ENCODE measurements at places on chromosomes 4 and X. TPM values are rescaled to one million over a fixed set of nuclear protein-coding genes. Genes with fewer than 3 reads are reported as not detected.

DNA sequence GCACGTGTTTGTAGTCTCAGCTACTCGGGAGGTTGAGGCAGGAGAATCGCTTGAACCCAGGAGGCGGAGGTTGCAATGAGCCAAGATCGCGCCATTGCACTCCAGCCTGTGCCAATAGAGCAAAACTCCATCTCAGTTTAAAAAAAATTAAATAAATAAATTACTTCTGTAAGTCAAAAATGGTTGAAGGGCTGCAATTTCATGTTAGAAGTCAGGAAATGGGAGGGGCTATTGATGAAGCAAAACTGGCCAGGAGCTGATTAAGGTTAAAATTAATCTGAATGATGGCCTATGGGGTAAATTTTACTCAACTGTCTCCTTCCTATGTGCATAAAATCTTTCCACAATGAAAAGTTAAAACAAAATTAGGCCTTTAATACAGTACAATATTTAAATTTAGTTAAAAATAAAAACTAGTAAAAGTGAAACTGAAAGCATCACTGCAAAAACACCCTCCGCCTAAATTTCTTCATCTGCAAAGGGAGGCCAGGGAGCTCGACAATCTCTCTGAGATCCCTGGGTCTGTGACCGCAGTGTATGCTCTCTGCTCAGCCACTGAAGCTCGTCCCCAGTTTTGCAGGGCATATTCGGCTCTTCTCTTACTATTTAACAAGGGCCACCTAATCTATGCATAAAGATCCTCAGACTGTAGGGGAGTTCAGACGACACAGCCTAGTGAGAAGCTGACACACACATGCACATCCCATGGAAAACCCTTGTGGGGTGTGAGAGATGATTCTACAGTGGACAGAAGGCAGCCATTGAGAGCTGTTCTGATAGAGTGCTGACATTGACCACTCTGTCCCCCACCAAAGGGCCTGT lies 57.2 kb downstream of the IRF2 start:
- H3K27ac ChIP-seq, result no peak overlapping the region
- H3K27me3 ChIP-seq, result no peaks in the 10 kb centered on the region
- no peak for DNase-seq
- no peak overlapping the region for H3K4me3 ChIP-seq
- peaks cover 13% of the 10 kb centered on the region for H3K4me1 ChIP-seq
- H3K36me3 ChIP-seq, result no peaks in the 10 kb centered on the region

DNA sequence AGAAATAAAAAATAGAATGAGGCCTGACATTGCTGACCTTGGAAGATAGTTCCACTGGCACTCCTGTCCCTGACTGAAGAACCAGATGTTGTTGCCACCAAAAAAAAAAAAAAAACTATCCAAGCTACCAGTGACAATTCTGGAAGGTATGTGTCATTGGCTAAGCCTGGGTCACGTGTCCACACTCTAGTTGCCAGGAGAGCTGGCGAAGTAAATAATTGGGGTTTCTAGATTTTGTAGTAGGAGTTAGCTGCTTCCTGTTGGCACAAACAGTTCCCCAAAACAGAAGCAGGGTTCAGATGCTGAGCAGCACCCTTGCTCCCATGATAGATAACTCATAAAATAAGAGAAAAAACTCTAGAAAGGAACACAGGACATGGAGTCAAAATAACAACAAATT lies 20.5 kb downstream of the MND1 start:
- DNase-seq, result no peak
- peaks cover 7% of the 10 kb centered on the region for H3K36me3 ChIP-seq
- H3K27me3 ChIP-seq, result no peaks in the 10 kb centered on the region
- no peak overlapping the region for H3K27ac ChIP-seq
- no peak overlapping the region for H3K4me3 ChIP-seq

DNA sequence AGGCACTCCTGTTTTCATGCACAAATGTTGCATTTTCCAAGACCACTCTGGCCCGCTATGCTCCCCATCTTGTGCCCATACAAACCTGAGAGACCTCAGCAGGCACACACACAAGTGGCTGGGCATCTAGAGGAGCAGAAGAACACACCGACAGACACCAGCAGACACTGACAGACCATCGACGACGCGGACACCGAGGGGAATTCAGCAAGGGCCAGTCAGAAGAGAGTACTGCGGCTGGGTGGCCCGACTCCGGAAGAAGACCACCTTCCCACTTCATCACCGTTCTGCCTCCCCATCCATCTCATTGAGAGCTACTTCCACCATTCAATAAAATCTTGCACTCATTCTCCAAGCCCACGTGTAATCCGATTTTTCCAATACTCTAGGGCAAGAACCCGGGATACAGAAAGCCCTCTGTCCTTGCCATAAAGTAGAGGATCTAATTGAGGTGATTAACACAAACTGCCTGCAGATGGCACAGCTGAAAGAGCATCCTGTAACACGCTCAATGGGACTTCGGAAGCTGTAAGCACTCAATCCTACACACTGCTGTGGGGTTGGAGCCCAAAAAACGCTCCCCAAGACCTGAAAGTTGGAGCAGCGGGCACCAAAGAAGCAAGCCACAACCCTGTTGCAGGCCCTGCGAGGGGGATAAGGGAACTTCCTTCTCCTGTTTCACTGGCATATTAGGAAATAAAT lies 780.9 kb downstream of the ARAP2 start:
- DNase-seq, result peak; percentile 39
- H3K4me3 ChIP-seq, result no peak overlapping the region
- no peaks in the 10 kb centered on the region for H3K36me3 ChIP-seq
- no peak overlapping the region for H3K27ac ChIP-seq

DNA sequence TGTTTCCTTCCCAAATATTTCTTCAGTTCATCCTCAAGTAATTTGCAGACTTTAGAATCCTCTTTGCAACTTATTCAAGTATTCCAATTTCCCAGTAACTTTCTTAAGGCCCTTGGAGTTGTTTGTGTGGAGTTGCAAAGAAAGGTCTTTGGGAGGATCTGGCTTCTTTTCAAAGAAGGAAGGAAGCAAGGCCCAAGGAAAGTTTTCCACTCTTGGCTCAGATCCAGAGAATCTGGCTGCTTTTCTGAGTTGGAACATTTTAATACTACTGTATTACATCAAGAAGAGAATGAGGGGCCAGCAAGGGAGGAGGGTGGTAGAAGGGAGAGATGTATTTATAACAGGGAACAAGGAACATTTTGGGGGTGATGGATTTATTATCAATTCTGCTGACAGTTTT lies 10.5 kb downstream of the CDX4 start:
- DNase-seq, result no peak
- H3K4me1 ChIP-seq, result no peaks in the 10 kb centered on the region
- no peaks in the 10 kb centered on the region for H3K27me3 ChIP-seq

DNA sequence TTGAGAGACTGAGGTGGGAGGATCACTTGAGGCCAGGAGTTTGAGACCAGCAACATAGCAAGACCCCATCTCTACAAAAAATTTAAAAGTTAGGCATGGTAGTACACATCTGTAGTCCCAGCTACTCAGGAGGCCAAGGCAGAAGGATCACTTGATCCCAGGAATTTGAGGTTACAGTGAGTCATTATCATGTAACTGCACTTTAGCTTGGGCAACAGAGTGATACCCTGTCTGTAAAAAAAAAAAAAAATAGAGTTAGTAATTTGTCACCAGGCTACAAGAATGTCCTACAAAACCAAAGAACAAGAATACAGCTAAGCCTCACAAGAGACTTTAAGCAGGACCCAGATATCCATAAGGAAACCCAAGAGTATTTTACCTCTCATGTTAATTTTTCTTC lies 27.0 kb upstream of the RAB28 start:
- no peak overlapping the region for H3K4me3 ChIP-seq
- peaks cover 9% of the 10 kb centered on the region for H3K4me1 ChIP-seq
- H3K27ac ChIP-seq, result no peak overlapping the region
- DNase-seq, result no peak
- H3K36me3 ChIP-seq, result no peaks in the 10 kb centered on the region

GRCh38 chrX:47129157-47129898 lies 15.2 kb downstream of the NDUFB11 start:
- no peaks in the 10 kb centered on the region for H3K27me3 ChIP-seq
- peak; percentile 84 for DNase-seq
- no peaks in the 10 kb centered on the region for H3K4me1 ChIP-seq
- no peak overlapping the region for H3K27ac ChIP-seq
- H3K4me3 ChIP-seq, result peak overlapping the region; percentile 77

GRCh38 chr4:159240687-159241086 lies 137.8 kb downstream of the RAPGEF2 start:
- peaks cover 3% of the 10 kb centered on the region for H3K4me1 ChIP-seq
- H3K27me3 ChIP-seq, result no peaks in the 10 kb centered on the region
- no peaks in the 10 kb centered on the region for H3K36me3 ChIP-seq
- H3K4me3 ChIP-seq, result no peak overlapping the region

DNA sequence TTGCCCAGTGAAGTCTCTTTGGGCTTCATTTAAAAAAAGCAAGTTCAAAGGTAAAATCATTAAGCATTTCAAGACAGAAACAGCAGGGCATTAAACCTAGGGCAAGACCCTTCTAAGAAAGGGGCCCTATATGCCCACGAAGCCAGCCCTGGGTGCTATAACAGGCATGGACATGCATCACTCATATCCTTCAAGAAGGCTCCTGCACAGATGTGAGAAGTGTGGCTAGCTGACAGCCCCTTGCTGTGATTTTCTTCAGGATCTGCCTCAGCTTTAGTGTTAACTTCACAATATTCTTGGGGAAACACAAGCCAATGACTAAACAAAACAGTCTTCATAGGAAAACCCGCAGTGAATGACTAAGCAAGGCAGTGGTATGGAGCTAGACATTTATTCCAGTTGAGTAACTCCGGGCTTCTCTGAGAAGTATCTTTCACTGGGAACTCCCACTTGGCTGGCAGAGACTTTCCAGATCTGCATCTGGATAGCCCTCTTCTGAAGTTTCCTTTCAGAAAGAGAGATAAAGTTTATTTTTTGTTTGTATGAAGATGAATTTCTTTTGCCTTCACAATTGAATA lies 11.9 kb upstream of the MAOA start:
- peak; percentile 27 for DNase-seq
- no peaks in the 10 kb centered on the region for H3K36me3 ChIP-seq
- no peak overlapping the region for H3K4me3 ChIP-seq
- no peaks in the 10 kb centered on the region for H3K27me3 ChIP-seq
- H3K4me1 ChIP-seq, result peaks cover 12% of the 10 kb centered on the region

- peaks cover 29% of the 10 kb centered on the region for H3K4me1 ChIP-seq
- DNase-seq, result peak; percentile 76
- H3K4me3 ChIP-seq, result peak overlapping the region; percentile 6
- peak overlapping the region; percentile 28 for H3K27ac ChIP-seq
- no peaks in the 10 kb centered on the region for H3K36me3 ChIP-seq
- no peaks in the 10 kb centered on the region for H3K27me3 ChIP-seq
These were observed 12.1 kb upstream of the RUFY3 start for GRCh38 chr4:70709611-70710205.

GRCh38 chr4:136737066-136737465 lies 795.2 kb downstream of the PCDH18 start:
- DNase-seq, result no peak
- no peaks in the 10 kb centered on the region for H3K4me1 ChIP-seq
- H3K36me3 ChIP-seq, result no peaks in the 10 kb centered on the region
- no peak overlapping the region for H3K4me3 ChIP-seq
- no peak overlapping the region for H3K27ac ChIP-seq
- no peaks in the 10 kb centered on the region for H3K27me3 ChIP-seq

DNA sequence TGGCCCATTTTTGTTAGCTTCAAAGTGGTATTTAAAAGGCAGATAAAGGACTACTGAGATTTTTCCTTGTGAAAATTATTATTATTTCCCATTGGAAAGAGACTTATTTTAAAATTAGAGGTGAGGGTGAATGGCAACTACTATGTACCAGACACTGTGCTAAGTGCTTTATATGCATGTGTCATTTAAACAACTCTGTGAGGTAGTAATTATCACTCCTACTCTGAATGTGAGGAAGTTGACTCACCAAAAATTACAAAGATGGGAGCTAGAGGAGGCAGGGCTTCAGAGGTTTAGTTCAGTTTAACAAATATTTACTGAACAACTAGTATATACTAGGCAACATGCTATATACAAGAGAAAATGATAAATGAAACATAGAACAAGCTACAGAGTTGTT lies 78.2 kb downstream of the MSL3 start:
- H3K27me3 ChIP-seq, result no peaks in the 10 kb centered on the region
- H3K27ac ChIP-seq, result no peak overlapping the region
- DNase-seq, result no peak
- H3K4me1 ChIP-seq, result no peaks in the 10 kb centered on the region
- no peaks in the 10 kb centered on the region for H3K36me3 ChIP-seq

GRCh38 chrX:110992611-110993010 lies 103.4 kb upstream of the PAK3 start:
- peak; percentile 65 for DNase-seq
- H3K27me3 ChIP-seq, result no peaks in the 10 kb centered on the region
- H3K4me1 ChIP-seq, result no peaks in the 10 kb centered on the region
- H3K27ac ChIP-seq, result no peak overlapping the region
- no peak overlapping the region for H3K4me3 ChIP-seq

GRCh38 chr4:130479020-130479419 lies 1383.1 kb downstream of the C4orf33 start:
- H3K27ac ChIP-seq, result no peak overlapping the region
- DNase-seq, result no peak
- no peaks in the 10 kb centered on the region for H3K4me1 ChIP-seq
- no peaks in the 10 kb centered on the region for H3K36me3 ChIP-seq
- H3K4me3 ChIP-seq, result no peak overlapping the region

GRCh38 chr4:65521666-65522065 lies 148.6 kb downstream of the EPHA5 start:
- H3K36me3 ChIP-seq, result no peaks in the 10 kb centered on the region
- no peak overlapping the region for H3K27ac ChIP-seq
- H3K4me1 ChIP-seq, result no peaks in the 10 kb centered on the region

GRCh38 chrX:39630344-39630743 lies 467.4 kb downstream of the BCOR start:
- no peaks in the 10 kb centered on the region for H3K4me1 ChIP-seq
- H3K27me3 ChIP-seq, result no peaks in the 10 kb centered on the region
- DNase-seq, result no peak
- H3K4me3 ChIP-seq, result no peak overlapping the region

DNA sequence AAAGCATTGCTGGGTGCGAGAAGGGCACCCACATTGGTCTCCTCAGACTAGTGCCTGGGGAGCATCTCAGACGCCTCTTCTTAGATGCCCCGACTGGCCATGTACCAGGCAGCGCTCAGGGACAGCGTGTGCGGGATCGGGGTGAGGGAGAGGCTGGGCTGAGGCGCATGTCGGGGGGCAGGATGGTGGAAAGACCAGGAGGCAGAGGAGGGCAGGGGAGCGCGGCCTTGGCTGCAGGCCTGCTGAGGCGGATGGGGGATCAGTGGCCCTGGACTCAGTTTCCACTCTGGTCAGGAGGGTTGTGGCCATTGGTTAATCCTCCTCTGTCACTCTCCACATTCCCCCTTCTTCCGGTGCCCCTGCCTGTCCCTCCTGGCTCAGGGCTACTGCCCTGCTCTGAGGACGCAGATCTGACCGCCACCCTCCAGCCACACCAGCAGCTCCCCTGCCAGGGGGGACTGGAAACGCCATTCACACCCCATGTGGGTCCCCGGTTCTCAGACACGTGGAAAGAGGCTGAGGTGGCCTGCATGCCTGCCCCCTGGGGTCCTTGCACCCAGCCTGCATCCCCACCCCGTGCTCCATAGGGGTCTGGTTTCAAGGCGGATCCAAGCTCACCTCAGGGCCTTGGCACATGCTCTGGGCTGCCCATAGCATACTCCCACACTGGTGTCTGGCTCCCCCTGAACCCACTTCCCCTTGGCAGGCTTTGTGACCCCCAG lies 105.9 kb downstream of the CPZ start:
- H3K4me1 ChIP-seq, result no peaks in the 10 kb centered on the region
- H3K36me3 ChIP-seq, result no peaks in the 10 kb centered on the region
- H3K4me3 ChIP-seq, result no peak overlapping the region
- H3K27ac ChIP-seq, result no peak overlapping the region

Gene AR
- total RNA-seq, result 8.1 TPM

Gene ASB12
- total RNA-seq, result not detected

Gene CENPC
- total RNA-seq, result 48.4 TPM

Measured in neural progenitor cell (in vitro differentiated cells).